Activated T-helper 17 cell treated with anti-CD3 and anti-CD28 coated beads, Interleukin-2, amount 50 U/mL, for 72 hours (primary cell): ENCODE measurements at places on chromosomes 3 and 15. TPM values are rescaled to one million over a fixed set of nuclear protein-coding genes. Genes with fewer than 3 reads are reported as not detected.

The PLA2G4D gene
- 0.09 TPM for total RNA-seq

- ATAC-seq = no peak
Measured at GRCh38 chr3:188365988-188366698, 212.2 kb downstream of the LPP start.

DNA sequence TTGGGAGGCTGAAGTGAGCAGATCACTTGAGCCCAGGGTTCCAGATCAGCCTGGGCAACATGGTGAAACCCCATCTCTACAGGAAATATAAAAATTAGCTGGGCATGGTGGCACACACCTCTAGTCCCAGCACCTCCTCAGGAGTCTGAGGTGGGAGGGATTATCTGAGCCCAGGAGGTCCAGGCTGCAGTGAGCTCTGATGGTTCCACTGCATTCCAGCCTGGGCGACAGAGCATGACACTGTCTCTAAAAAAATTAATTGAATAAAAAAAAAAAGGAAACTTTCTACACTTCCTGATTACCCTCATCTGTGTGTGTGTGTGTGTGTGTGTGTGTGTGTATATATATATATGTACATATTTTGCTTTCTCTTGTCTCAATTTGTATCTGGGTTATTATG lies 31.4 kb downstream of the DIPK2A start:
- no peak for ATAC-seq

The MINAR1 gene
- total RNA-seq = 0.77 TPM

The ARL8B gene
- total RNA-seq = 48.2 TPM

The TUSC7 gene
- not detected for total RNA-seq

The CIP2A gene
- 55.7 TPM for total RNA-seq

GRCh38 chr15:75751891-75752290 lies 39.2 kb upstream of the CSPG4 start:
- no peak for ATAC-seq

The FBXL22 gene
- total RNA-seq = 0.74 TPM

The SH3BP5 gene
- total RNA-seq = 20.2 TPM

DNA sequence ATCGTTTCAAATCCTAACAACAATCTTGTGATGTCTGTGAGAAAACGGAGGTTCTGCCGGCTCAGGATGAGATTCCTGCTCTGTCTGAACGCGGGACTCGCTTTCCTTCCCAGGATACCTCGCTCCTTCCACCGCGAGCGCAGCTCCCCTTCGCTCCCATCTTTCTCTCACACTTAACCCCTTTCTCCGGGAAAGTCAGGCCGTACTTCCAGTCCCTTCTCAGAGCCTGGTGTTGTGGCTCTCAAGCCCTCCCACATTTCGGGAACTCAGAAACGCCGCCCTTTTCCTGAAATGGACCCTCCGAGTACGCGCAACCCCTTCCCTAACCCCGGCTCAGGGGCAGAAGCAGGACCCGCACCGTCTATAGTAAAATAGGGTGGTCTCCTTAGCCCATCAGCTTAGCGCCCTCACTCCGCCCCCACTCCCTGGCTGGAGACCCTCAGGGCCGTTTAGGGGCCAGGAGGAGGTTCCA lies 378 bp upstream of the FEM1B start:
- peak; percentile 3 for ATAC-seq

The SLC12A1 gene
- not detected for total RNA-seq

GRCh38 chr15:62122249-62122648 lies 42.8 kb downstream of the C2CD4B start:
- peak; percentile 41 for ATAC-seq

The IGDCC3 gene
- total RNA-seq = not detected

- ATAC-seq = peak; percentile 46
Measured at GRCh38 chr3:122382888-122383666, at the start of gene MIX23. Gene MIX23, minus strand, starts transcription at chr3:122383231. Its CDS starts 7 bp downstream, at chr3:122383224.
